Myocyte (in vitro differentiated cells): ENCODE measurements at places on chromosomes 13 and 19. TPM values are rescaled to one million over a fixed set of nuclear protein-coding genes. Genes with fewer than 3 reads are reported as not detected.

DNA sequence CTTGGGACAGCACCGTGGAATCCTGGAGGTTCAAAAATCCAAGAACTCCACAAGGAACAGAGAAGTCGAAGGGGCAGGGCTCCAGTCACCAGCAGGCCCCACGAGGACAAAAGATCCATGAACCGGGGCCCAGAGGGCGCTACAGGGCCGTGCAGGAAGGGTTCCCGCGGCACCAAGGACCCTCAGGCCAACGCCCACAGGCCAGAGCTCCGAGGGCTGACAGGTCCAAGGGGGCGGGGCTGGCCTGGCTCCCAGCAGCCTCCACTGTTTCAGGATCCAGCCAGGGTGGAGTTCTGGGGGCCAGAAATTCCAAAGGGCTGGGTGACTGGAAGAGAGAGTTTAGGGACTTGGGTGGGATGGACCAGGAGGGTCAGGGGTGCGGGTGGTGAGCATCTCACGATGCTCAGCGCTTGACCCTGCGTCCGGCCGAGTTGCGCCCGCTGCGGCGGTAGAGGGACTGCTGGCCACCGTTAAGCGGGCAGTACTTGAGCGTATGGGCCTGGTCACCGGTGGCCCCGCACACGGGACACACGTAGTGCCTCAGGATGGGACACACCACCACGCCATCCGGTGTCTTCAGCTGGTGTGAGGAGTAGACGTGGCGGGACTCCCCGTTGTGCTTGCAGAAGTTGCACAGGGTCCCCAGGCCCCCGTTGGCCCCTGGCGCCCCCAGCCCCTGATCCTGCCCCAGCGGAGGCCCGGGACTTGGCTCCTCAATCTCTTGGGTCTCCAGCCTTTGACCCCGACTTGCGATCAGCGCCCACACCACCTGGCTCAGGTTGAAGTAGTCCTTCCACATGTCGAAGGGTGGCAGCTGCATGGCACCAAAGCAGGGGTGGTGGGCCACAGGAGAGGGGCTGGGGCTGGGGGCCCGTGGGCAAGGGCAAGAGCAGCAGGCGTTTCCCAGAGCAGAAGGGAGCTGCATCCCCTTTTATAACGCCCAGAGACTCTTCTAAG, at the start of gene NANOS2:
Gene NANOS2, minus strand, starts transcription at position 905 of the 957 bp plus-strand sequence. Its CDS starts 85 bp downstream, at position 820.
- no peak for DNase-seq

GRCh38 chr13:113936166-113936965, 37.5 kb downstream of the C13orf46 start:
- no peak for DNase-seq

GRCh38 chr13:32175307-32175706, 139.9 kb downstream of the ZAR1L start:
- DNase-seq, result no peak

DNA sequence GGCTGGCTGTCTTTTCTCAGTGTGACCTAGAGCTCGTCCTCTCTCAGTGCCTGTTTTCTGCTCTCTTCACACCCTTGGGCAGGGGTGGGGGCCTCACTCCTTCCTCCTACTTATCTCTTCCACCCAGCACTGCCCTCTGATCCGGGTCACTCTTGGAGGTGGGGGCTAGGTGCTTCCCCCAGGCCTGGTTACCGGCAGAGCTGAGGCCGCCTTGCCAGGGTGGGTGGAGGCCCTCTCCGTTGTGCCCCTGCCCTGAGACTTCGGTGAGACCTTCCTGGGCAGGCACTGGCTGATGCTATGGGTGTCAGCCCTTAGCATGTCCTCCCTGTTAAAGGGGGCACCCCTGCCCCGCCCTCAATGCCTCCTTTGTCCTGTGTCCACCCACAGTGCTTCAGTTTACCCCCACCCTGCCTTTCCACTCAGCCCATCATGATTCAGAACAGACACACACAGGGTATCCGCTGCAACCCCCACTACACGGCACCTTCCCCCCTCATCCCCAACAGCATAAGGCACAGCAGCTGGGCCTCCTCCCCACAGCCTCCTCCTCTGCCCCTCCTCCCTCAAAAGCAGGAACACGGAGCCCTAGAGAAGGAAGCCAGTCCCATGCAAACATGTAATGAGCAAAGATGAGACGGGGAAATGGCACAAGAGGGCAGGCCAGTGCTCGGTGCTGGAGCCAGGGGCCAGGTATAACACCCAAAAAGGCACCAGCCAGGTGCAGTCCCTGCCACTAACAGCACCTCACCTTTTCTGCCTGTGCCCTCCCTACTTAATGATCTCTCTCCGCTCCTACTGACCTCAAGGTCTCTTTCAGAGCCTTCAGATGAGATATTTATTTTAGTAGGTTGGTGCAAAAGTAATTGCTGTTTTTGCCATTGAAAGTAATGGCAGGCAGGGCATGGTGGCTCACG, 9.8 kb downstream of the ZGLP1 start:
- DNase-seq, result no peak

DNA sequence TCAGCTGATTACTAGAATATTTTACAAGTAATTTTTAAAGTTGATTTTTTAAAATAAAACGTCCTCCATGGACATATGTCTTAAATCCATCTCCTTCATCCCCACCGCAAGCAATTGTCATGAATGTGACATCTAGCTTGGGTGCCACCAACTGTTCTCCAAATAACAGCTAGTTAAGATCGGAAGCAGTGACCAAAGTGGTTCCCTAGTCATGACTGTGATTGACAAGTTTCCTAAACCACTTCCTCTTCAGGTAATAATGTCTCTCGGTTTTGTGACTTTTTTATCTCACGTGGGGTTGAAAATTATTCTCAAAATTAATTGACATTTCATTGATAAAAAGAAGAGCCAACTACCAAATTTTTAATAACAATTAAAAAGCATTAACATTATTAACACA, 135.3 kb upstream of the MIR17HG start:
- no peak for DNase-seq

DNA sequence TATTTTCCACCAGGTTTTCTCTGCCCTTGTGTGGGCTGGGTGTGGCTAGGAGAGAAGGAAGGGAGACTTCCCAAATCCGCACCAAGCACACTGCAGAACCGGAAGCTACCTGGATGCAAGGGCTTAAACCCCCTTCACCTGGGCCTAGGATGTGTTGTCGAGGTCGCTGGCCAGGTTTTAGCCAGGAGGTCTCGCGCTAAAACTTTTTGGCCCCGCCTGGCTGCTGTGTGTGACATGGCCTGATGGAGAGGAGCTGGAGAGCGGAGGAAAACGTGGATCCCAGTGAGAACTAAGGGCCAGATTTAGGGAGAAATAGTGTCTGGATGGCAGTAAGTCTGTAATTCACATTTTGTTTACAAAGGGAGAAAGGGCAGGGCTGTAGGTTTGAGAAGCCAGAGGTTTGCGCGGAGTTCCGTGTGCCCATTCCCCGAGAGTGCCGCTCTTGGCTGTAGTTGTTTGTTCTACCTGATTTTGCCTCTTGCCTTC, 3.1 kb upstream of the TSHZ3 start:
- DNase-seq, result no peak

GRCh38 chr13:52345048-52345447, 60.9 kb downstream of the THSD1 start:
- no peak for DNase-seq

DNA sequence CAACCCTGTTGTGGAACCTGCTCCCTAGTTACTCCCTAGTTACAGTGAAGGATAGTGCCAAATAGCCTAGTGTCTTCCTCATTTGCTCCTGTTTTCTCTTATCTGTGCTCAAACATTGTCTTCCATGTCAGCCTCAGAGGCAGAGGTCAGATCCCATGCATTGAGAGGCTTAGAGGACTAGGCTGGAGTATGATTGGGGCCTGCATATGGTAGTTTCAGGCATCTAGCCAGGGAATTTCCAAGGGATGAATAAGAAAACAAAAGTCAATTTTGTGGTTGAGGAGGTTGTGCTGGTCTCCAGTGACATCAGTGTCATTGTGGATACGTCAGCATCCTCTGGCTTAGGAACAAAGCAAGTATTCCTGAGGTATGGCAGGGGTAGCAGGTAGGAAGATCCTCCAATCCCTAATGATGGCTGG, 9.4 kb downstream of the ZNF546 start:
- DNase-seq, result peak; percentile 80

GRCh38 chr19:49809160-49809940, 3.7 kb downstream of the FUZ start:
- peak; percentile 41 for DNase-seq

DNA sequence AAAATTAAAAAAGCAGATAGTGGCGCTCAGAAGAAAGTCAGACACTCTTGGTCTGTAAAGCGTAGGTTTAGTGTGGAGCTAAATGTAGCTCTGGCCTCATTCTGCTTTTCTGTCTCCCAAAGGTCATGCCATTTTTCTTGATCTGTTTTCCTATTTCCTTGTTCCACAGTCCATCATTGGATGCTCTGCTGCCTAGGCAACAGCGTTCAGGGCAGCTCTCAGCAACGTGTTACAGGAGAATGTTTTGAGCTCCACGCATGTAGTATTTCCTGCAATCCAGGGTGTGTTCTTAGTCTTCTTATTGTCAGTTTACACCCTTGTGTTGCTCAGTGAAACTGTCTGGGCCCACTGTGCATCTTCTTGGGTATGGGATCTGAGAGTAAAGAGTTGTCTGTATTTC, 46.0 kb upstream of the PCDH8 start:
- no peak for DNase-seq

The NLRP12 gene
- not detected in 2 replicates for total RNA-seq

The CGB3 gene
- not detected in 2 replicates for total RNA-seq

The KLK7 gene
- total RNA-seq, result not detected in 2 replicates

The TEX29 gene
- not detected in 2 replicates for total RNA-seq

The BBC3 gene
- total RNA-seq, result 13.2 and 18.0 TPM in 2 replicates

The ZNF497 gene
- 1.5 and 1.7 TPM in 2 replicates for total RNA-seq

The CLC gene
- total RNA-seq, result not detected in 2 replicates
